ENCODE measurements at places on chromosomes 11 and 22.

GRCh38 chr22:46933040-46933930, 170.8 kb downstream of the TBC1D22A start:
- no peak for DNase-seq

GRCh38 chr22:37048133-37048532, 3.4 kb upstream of the KCTD17 start:
- no peak for DNase-seq

DNA sequence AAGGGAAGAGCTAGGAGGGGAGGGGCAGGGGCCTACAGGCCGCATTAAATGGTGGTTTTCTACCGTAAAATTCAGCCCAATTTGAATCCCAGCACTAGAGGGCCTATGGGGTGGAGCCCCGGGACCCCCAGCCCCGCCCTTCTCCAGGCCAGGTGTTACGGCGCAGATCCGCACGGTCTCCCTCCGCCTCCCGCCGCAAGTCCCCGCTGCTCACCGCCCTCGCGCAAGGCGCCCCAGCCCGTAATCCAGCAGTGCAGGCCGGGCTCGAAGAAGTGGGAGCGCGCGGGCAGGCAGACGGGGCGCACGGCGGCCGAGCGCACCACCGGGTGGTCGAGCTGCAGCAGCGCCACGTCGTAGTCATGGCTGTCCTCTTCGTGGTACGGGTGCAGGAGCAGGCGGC, 17.3 kb downstream of the KCTD17 start:
- DNase-seq, result no peak

DNA sequence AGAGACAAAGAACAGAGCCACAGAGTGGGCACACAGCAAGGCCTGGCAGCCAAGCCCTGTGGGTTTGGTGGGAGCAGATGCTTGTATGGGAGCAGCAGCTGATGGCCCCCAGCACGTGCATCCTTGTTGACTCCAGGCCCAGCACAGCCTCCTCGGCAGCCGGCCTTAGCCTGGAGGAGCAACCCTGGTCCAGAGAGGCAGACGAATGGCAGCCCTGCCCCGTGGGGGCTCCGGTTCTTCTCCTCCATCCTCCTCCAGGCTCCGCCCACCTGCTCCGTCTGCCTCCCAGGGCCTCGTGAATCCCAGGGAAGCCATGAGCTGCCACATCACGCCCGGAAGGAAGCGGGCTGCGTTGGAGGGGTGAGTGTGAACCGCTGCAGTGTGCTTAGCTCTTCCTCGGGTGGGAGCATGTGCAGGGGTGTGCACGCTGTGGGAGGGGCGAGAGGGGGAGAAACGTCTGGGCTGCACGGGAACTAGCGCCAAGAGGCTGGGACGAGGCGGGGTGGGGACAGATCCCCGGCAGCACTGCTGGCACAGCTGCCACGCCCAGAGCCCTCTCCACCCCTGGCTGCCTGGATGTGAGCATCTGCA, 36.3 kb upstream of the JAM3 start:
- DNase-seq, result no peak

- no peak for DNase-seq
Measured at GRCh38 chr22:27903805-27904473, 15.1 kb downstream of the PITPNB start.

- no peak for DNase-seq
Measured at GRCh38 chr11:44711113-44711786, 15.5 kb upstream of the TSPAN18 start.

DNA sequence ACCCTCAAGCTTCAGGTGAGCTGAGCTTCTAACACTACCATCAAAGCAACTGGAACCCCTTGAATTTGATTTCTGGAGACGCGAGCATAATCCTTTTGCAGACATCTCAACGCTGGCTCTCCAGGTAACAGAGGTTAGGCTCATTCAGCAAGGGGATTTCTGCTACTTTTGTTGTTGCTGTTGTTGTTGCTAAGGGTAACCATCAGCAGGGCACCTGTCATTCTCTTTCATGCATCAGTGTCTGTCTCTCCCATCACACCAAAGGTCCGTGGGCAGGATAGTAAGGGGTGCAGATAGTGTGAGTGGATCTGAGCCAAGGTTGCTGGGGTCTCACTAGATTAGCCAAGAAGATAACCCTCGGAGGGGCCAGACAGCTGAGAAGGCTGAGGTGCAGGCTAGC, 90.3 kb downstream of the TP53I11 start:
- no peak for DNase-seq

DNA sequence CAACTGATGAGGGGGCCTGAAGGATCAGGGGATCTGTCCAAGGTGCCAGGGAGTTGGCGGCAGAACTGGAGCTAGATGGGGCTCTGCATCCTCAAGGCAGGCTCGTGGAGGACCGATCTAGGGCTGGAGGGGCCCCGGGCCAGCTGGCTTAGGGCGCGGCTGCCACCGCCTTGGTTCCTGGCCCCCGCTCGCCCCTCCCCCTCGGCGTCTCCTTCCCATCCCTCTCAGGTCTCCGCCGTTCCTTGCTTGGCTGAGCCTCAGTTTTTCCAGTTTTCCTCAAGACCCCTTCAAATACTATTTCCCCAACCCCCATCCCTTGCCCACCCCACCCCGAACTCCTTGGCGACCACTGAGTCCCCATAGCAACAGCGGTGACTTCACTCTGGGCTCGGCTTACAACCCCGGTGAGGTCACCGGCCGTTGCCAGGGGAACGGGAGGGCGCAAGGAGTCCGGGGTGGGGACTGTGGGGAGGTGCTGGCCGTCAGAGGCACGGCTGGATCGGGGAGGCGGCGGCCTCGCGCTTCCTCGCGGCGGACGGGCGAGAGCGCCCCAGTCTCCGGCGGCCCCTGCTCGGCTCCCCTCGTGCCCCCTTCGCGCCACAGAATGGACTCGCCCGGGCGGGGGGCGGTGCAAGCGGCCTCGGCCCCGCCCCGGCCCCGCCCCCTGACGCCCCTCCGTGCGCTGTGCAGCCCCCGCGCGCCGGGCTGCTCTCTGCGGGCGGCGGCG, 7.5 kb downstream of the FREY1 start:
- peak; percentile 82 for DNase-seq

GRCh38 chr22:27913162-27913741, 5.8 kb downstream of the PITPNB start:
- DNase-seq, result no peak

GRCh38 chr11:19907839-19908238, 195.2 kb downstream of the NAV2 start:
- no peak for DNase-seq

DNA sequence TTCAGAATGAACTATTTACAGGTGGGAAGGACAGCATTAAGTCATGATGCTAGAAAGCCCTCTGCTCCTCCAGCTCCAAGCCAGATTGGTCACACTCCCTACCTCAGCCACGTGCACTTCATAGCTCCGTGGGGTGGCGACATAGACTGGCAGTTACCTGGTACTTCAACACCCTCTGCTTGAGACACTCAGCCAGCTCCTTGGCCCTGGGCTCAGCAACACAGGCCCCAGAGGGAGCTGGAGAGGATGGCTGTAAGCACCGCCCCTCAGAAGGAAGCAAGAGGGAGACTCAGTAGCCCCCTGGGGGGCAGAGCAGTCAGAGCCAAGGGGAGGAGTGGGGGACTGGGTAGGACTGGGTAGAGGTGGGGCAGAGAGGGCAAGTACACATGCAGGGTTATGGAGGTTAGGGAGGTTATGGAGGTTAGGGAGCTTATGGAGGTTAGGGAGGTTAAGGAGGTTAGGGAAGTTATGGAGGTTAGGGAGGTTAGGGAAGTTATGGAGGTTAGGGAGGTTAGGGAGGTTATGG, 102.1 kb upstream of the BID start:
- DNase-seq, result no peak

DNA sequence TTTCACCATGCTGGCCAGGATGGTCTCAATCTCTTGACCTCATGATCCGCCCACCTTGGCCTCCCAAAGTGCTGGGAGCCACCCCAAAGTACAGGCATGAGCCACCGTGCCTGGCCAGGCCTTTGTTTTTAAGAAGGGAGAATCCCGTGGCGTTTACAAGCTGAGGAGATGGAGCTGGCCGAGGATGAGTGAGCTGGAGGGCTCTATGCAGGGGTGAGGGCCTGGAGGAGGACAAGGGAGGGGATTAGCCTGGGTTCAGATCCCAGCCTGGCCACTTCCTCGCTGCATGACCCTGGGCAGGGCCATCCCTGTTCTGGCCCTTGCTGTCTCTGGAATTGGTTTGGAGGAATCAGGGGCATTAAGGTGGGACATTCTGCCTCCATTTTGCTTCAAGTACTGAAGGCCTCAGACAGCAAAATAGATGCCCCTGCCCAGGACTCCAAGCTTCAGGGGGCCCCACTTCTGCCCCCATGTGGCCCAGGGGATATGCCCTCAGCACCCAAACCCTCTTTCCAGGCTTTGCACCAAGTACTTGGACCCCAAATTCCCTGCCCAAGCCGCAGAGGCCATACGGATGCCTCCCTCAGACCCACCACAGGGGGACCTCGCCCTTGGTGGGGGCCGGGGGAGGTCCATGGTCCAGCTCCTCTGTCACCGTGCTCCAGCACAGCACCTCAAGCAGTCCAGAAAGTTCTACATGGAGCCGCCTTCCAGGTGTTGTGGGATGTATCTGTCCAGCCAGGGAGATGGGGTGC, 12.1 kb upstream of the LRP5 start:
- DNase-seq, result no peak
